ENCODE measurements at places on chromosomes 7 and 10.

- DNase-seq: peak; percentile 0
Observed at GRCh38 chr10:53209944-53210611, 437.5 kb upstream of the MBL2 start.

- no peak for DNase-seq
Observed at GRCh38 chr10:53894145-53894544, 906.9 kb downstream of the PCDH15 start.

- no peak for DNase-seq
Observed at GRCh38 chr10:18293536-18294510, 153.6 kb downstream of the CACNB2 start.

GRCh38 chr10:121002586-121003205 lies 151.5 kb downstream of the WDR11 start:
- no peak for DNase-seq

GRCh38 chr10:86583983-86584382 lies 62.4 kb upstream of the WAPL start:
- no peak for DNase-seq

DNA sequence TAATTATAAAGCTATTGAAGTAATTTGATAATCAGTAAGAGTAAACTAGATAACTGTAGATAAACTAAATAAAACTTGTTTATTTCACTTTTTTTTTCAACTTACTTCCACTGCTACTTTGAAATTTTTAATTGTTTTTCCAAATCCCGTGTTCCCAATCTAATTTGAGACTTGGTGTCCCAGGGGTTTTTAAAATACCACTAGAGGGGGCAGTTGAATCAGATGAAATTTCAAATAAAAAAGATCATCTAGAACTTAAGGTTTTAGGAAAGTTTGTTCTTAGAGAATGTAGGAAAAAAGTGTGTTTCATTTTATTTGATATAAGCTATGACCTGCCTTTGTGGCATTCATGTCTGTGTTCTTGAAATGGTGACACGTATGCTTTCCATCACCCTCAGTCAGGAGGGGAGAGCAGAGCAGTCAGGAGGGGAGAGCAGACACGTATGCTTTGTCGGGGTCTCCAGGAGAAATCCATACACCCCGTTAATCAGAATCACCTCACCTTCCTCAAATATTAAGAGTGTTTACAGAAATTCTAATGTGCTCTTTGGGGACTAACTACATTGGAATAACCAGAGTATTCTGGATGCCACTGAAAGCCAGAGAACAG lies 49.9 kb downstream of the C10orf67 start:
- no peak for DNase-seq

- no peak for DNase-seq
Observed at GRCh38 chr10:11135709-11136108, 118.0 kb downstream of the CELF2 start.

DNA sequence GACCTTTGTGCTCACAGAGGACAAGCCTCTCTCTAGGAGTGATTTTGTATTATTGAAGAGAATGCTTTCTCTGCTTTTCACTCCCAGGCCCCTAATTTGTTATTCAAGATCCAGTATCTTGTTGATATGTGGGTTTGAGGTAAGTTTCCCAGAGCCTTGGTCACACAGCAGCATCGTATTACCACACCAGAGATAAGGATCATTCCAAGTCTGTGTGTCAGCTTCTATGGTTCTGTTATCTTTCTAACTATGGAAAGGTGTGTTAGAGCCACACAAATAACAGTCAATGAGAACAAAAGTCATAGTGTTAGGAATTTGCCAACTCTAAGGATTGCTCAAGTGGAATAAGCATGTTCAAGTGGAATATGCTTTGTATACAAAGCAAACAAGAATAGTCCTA lies 1208.3 kb downstream of the GATA3 start:
- no peak for DNase-seq

- DNase-seq: no peak
Observed at GRCh38 chr7:6071406-6071805, 40.2 kb downstream of the ANKRD61 start.

DNA sequence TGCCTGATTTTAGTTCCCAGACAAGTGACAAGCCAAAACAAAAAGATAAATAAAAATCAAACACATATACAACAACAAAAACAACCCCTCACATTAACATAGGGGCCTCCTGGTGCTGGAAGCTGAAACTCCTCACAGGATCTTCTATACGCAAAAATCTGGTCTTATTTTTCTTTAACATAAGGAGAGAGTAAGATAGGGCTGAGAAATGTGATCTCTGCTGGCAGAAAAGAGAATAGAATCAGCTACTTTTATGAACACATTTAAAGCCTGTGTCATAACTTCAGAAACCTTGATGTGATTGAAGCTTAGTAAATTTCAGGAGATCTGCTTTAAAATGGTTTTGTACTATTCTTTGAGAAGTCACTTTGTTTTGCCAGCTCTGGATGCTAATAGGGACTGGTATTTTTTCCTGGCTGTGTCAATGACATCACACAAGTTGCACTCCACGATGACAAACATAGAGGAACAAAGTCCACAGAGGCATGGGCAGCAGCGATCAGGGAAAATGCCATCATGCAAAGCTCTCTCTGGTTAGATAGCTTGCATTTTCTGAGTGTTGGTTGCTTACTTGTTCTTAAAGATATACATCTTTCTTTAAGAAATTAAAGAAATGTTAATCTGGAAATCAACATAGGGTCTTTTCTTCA lies 176.6 kb upstream of the SP4 start:
- no peak for DNase-seq

- DNase-seq: no peak
Observed at GRCh38 chr7:153616711-153617325, 435.4 kb upstream of the DPP6 start.

GRCh38 chr10:43842496-43842895 lies 193.8 kb upstream of the ZNF32 start:
- DNase-seq: no peak

DNA sequence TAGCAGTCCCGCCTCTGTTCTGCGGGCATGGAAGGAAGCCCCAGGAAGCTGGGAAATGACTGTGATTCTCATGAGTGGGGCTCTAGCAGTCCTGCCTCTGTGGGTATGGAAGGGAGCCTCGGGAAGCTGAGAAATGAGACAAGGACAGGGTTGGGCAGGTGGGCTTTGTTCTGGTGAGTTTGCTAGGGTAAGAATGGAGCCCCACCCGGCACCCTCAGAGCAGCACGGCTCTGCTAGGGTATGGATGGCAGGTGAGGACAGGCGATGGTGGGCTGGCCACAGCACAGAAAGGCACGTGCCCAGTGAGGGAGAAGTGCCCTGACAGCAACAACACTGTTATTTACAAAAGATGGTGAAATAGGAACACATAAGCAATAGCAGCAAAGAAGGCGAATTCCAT lies 39.6 kb downstream of the SVIL start:
- no peak for DNase-seq

- DNase-seq: no peak
Observed at GRCh38 chr7:94188350-94188749, 184.2 kb upstream of the BET1 start.

- no peak for DNase-seq
Observed at GRCh38 chr10:99621454-99622251, 1.4 kb upstream of the SLC25A28 start.

DNA sequence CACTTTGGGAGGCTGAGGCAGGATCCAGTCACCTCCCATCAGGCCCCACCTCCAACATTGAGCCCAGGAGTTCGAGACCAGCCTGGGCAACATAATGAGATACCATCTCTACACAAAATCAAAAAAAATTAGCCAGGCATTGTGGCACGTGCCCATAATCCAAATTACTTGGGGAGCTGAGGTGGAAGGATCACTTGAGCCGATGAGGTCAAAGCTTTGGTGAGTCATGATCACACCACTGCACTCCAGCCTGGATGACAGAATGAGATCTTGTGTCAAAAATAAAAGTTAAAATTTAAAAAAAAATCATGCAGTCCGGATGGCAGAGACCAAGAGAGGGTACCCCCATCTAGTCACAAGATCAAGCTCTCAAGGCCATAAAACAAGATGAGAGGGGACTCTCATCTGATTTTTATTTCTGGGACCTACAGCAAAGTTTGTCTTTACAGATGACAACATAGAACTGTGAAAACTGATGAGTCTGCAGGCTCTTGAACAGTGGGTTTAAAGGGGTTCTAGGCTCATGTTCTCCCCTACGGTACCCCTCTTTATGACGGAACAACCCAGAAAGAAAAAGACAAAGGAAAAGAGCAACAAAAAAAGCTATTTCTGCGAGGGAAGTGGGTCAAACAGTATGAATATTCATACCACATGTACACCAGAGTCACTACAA lies 28.9 kb upstream of the CREB3L2 start:
- no peak for DNase-seq

DNA sequence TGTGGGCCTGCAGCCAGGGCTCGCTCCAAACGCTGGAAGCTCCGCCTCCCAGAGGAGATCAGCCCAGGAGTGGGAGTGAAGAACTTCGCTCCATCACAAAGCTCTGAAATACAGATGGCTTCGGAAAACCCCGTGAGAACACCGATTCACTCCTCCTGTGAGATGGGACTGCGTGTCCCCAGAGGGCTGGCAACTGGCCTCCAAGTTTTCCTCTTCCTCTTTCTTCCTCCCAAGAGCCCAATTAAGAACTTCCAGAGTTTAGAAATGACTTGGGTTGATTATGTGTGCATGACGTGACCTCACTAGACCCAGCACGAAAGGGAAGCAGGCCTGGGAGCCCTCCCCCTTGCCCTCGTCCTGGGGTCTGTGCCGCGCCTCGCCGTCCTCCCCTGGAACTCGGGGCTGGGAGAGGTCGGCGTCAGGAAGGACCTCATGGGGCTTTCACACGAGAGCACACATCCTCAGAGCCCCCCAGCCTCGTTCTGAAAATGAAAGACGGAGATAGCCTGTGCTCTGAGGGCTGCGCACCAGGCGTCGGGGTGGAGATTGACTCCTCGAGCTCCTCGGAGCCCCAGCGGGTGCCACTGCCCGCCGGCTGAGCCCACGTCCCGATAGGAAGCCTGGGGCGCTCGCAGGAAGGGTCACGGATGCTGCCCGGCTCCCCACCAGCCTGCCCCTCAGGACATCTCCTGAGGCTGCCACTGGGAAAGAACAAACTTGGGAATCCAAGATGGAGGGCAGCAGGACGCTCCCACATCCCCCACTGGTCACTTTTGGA lies 37.8 kb downstream of the PTPRN2 start:
- DNase-seq: no peak

- no peak for DNase-seq
Observed at GRCh38 chr7:31362401-31362800, 21.9 kb upstream of the NEUROD6 start.

GRCh38 chr10:132516771-132517725 lies 20.5 kb upstream of the INPP5A start:
- DNase-seq: no peak

DNA sequence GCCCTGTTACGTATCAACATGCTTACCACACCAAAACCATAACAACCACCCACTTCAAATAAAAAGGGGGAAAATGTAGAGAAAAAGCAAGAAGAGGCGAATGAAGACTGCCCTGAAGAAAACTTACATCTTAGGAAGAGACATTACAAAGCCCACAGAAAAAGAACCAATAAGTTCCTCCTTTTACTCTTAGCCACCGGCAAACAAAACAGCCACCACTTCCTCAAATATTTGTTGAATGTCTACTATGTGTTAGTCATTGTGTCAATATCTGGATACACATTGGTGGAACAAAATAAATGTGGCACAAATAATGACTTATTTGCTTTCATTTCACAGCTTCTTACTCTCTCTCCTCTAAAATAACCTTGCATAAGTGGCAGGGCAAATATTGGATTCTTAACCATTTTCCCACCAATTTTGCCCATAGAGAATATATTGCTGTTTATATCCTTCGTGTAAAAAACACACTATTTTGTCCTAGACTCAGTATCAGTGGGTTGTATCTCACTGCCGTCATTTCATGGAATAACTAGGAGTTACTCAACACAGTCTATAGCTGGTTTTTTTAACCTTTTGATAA lies 106.8 kb downstream of the ANK3 start:
- no peak for DNase-seq

GRCh38 chr7:13278020-13278419 lies 590.6 kb downstream of the ARL4A start:
- DNase-seq: no peak

- peak; percentile 34 for DNase-seq
Observed at GRCh38 chr10:36779238-36779846, 346.1 kb upstream of the ANKRD30A start.

DNA sequence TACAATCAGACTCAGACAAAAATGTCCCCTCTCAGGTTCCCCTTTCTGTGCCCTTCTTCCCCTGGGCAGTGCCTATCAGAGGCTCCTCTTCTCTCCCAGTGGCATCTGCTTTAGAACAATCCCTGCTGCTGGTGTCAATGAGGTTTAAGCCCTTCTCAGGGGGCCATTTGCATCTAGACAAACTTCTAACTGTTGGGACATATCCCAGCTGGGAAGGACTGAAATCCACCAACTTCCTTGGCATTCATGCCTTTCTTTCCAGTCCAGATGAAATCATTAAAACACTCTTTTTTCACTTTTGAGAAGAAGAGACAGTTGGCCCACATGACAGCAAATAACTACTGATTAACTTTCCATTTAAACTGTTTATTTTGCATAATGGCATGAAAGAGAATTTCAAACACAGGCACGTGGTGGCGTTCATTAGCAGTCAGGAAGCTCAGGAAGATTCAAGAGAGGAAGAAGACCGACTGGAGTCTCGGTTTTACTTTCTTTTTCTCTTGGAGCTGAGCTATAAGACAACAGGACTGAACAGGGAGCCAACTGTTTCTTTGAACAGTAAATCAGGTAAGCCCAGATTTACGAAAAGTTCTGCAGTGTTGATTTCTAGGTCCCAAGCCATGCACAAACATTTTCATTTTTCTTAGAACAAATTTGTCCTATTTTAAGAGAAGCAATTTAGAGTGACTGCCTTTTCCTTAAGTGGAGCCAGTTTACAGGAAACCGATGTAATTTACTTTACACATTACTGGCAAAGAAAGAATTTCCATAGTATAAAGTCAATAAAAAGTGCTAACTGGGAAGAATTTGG lies at the start of gene GIMAP2:
Gene GIMAP2 (plus strand): TSS at position 488 of the 811 bp plus-strand sequence. CDS start 1,354 bp downstream, outside the sequence.
- no peak for DNase-seq

GRCh38 chr7:110017405-110017804 lies 1073.5 kb upstream of the LRRN3 start:
- no peak for DNase-seq

GRCh38 chr7:127478461-127478860 lies 86.0 kb upstream of the ZNF800 start:
- DNase-seq: no peak

- no peak for DNase-seq
Observed at GRCh38 chr10:102175415-102175814, 23.2 kb downstream of the NOLC1 start.

DNA sequence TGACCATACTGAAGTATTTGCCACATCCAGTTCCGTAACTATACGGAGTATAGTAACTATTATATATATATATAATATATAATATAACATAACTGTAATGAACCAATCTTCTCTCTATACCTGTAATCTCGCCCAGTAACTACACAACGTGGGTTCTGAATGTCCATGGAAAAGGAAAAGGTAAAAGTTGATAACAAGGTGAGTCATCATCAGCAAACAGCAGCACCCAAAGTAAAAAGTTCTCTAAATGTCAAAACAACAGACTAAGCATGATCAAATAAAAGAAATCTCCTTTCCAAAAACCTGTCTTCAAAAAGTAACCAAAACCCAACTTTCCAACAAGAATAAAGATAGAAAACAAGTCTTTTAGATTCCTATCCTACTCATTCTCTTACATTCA lies 42.8 kb downstream of the ELAPOR2 start:
- no peak for DNase-seq

- peak; percentile 25 for DNase-seq
Observed at GRCh38 chr7:11830582-11831155, 1.3 kb downstream of the THSD7A start.

GRCh38 chr10:31099094-31099493 lies 67.4 kb upstream of the ZNF438 start:
- DNase-seq: no peak
